Skeletal muscle cell (primary cell): ENCODE measurements at places on chromosomes 2 and 18.

GRCh38 chr2:38155-38554, 8.2 kb downstream of the FAM110C start:
- DNase-seq: no peak

GRCh38 chr2:40361478-40361877, 90.4 kb downstream of the SLC8A1 start:
- no peak for DNase-seq

DNA sequence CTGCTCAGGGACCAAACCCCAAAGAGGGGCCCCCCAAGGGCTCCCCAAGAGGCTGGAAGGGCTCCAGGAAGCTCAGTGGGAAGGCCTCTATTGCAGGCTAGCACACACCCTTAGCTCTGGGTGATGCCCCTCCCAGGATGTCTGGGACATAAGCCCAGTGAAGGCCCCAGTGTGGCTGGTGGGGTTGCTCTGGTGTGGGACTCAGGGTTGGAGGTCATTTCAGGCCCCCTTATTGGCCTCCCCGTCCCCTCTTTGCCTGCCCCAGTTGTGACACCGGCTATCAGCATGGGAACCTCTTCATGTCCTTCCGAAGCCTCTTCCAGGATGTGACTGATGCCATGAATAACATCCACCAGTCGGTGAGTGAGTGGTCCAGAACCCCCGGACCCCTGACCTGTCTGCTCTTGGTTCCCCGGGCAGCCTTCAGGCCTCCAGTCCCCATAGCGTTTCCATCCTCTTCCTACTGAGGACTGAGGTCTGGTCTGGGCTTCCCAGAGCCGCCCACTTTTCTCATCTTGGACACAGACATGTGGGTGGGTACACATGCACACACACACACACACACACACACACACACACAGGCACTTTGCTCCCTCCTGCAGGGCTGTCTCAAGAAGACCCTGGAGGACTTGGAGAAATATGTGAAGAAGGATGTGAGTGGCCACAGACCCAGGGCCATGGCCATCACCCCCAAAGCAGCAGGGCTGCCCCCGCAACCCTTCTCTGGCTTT, 2.2 kb downstream of the NT5DC4 start:
- DNase-seq: no peak

DNA sequence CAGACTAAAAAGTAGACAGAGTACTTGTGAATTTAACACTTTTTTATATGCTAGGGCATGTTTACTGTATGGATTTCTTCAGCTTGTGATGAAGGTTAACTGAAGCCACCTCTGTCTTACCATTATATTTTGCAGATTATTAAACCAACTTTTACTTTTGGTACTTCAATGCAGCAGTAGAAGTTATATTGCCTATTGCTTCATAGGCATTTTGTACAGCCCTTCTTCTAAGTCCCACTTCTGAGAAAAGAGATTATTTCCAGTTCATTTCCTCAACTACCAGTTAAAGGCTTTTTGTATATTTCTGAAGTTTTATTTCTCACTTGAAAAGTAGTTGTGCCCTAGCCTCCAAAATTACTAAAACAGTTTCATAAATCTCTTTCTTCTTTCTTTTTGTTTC, 256.4 kb upstream of the FBXO11 start:
- DNase-seq: no peak

GRCh38 chr2:26542676-26543505, 65.0 kb upstream of the OTOF start:
- no peak for DNase-seq

DNA sequence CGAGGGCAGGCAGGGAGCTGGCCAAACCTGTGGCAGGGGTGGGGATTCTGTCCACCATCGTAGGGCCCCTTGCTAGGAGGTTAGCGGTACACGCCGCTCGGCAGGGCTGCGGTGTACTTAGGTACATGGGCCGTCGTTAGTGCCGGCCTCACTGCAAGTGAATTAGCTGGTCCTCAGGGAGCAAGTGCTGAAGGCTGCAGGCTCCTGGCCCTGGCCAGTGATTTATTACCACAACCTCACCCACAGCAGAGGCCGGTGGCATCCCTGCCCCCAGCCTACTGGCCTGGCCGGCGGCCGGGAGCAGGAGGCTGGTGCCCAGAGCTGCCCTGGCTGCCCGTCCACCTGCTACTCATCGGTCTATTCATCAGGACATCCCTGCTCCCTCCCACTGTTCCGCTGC, 19.6 kb upstream of the PTMA start:
- DNase-seq: no peak

DNA sequence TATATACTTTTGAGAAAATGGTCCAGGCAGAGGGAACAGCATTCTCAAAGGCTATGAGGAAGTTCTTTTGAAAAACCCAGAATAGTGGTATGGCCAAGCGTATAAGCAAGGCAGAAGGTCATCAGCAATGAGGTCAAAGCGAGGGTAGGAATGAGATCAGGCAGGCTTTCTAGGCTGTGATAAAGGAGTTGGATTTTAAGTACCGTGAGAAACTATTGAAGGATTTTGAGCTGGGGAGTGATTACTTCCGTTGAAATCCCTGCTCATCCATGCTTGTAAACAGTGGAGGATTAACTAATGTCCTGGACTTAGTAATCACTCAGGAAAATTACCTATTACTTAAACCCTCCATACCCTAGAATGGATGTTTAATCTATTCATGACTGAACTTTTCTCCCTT, 50.2 kb downstream of the EMILIN2 start:
- no peak for DNase-seq

DNA sequence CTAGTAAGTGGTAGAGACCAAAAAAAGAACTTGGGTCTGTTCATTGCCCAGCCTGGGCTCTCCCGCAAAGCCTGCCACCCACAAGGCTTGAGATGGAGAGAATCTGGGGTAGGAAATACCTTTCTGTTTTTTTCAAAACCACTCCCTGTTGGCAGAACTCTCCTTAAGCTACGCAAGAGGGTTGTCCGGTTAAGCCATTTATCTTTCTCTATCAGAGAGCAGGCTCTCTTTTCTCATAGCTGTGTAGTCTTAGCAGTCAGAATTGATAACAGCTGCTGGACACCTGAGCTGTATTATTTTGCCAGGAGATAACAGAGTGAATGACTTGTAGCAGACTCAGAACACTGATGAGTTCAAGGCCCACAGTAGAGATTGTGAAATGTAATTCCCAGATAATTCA, 1088.1 kb downstream of the TSN start:
- no peak for DNase-seq

DNA sequence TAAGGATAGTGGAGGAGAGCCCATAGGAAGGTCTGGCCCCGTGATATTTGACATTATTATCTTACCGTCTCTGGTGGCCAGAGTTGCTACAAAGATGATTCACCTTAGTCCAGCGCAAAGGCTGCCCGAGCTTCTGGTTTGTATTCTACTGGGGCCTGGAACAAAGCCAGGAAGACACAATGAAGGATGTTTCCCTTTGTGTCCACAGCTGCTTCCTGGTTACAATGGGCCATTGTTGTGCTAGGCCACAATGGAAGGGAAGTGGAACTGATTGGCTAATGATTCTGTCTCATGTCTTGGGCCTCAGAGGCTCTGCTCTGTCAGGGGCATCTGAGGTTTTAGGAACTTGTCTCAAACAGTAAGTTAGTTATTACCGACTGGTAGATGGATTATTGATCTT, 132.2 kb downstream of the TDRD15 start:
- DNase-seq: peak; percentile 42

DNA sequence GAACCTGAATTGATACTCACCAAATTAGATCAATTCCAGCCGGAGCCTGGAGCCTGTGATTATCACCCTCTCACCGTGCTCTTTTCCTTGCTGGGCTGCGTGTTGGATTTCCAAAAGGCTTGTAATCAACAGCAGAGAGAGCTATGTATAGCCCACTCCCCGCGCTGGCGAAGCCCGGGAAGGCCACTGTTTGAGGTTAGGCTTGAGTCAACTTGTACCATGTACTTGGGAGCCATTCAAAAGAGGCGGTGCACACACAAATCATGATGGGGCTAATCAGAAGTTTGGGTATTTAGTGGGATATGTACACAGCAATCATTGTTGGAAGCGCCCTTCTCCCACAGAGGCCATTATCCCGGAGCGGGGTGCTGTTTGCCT, 151.6 kb downstream of the GLI2 start:
- no peak for DNase-seq

GRCh38 chr2:48397846-48398245, 132.1 kb upstream of the STON1 start:
- DNase-seq: no peak

- DNase-seq: no peak
These were observed 117.1 kb downstream of the RAD51AP2 start for GRCh38 chr2:17401096-17401495.

GRCh38 chr2:176534798-176535466, 265.7 kb downstream of the MTX2 start:
- DNase-seq: peak; percentile 62
